ENCODE measurements at places on chromosomes 1 and 21.

- DNase-seq = no peak
Observed at GRCh38 chr1:167499106-167499505, 19.2 kb downstream of the CD247 start.

GRCh38 chr21:26847921-26848320 is 2.7 kb upstream of the ADAMTS1 start:
- DNase-seq = no peak

DNA sequence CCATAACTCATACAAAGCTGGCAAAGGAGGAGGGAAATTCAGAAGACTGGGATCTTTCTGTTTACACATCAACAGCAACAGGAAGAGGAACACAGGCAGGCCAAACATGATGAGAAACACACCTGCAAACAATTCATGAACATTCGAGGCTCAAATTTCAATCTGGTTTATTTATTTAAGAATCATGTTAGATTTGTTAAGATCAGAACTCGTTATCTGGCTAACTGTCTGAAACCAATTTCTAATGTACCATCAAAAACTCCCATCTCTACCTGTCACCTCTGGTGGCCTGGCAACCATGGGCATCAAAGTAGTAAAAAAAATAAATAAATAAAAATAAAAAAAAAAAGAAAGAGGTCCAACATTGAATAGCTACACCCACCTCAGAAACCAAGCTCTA is 9.8 kb downstream of the LBR start:
- no peak for DNase-seq

DNA sequence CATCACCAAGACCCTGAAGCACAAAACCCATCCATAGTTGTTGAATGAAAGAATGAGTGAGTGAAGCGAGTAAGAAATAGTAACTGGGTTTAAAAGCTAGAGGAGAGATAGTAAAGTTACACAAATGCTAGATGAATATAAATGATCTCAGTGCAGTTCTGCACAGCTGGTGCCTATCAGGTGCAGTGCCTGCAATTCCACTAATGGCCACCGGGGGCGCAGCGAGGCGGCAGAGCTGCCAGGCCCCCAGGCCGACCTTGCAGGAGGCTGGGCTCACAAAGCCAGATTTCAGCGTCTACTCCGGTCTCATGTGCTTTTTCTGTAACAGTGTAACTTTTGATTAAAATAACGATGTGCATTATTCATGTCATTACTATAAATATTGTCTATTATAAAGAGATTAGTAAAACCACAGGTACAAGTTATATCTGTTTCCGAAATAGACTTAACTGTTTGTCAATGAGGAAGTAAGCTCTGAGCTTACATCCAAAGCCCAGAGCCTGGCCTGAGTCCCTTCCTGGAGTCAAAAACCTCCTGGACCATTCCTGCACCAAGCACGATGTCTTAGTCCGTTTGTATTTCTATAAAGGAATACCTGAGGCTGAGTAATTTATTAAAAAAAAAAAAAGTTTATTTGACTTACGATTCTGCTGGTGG is 477.6 kb downstream of the NPHP4 start:
- DNase-seq = peak; percentile 16

- DNase-seq = no peak
Observed at GRCh38 chr1:174818014-174818616, 181.6 kb upstream of the CACYBP start.

- DNase-seq = no peak
Observed at GRCh38 chr1:90730243-90731022, 13.3 kb upstream of the BARHL2 start.

DNA sequence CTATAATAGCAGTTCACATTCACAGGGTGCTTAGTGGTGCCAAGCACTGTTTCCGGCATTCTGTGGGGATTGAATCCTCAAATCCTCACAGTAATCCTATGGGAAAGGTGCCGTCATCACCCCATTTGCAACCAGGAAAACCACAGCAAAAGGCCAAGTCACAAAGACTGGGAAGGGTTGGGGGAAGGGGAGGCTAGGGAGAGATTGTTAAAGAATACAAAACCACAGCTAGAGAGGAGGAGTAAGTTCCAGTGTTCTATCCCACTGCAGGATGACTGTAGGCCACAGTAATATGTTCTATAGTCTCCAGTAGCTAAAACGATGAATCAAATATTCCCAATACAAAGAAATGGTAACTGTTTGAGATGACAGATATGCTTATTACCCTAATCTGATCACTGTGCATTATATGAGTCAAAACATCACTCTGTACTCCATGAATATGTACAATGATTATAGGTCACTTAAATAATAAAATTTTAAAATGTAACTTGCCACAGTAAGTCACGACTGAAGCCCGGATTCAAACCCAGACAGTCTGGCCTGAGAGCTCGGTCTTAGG is 256.8 kb downstream of the TOMM20 start:
- DNase-seq = no peak

DNA sequence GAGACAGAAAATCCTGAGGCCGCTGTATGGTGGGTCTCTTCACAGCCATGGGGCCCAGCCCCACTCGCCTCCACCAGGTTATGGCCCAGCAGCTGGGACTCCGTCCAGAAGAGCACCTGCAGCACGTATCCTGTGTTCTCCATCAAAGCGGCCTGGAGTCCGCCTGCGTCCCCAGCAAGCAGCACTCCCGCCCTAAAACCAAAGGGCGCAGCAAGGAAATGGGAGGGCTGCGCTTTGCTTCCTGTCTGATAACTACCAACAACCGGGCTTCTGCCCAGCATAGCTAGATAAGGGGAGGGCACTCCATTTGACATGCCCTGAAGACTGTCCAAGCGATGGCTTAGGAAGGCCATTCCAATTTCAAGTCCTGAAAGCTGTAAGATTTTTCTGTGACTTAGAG is 119.9 kb downstream of the KCNJ15 start:
- no peak for DNase-seq

- no peak for DNase-seq
Observed at GRCh38 chr1:82401116-82401515, 600.4 kb downstream of the ADGRL2 start.

- no peak for DNase-seq
Observed at GRCh38 chr1:38026592-38027200, 14.2 kb downstream of the UTP11 start.

- DNase-seq = no peak
Observed at GRCh38 chr1:109389638-109390341, 7.9 kb downstream of the SORT1 start.

GRCh38 chr1:32138965-32139364 is 31.1 kb downstream of the KPNA6 start:
- peak; percentile 43 for DNase-seq

DNA sequence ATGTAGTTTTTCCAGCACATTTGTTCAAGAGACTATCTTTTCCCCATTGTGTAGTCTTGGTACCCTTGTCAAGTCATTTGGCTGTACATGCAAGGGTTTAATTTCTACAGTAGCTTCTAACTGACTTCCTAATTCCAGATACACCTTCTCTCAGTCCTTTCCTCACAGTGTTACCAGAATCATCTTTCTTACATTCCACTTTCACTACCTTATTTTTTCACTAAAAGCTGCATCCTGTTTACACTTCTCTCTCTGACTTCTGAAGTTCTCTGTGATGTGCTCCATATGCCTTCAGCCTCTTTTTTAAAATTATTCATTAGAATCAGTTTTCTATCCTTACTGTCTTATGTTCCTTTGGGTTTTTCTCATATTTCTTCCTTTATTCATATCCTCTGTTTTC is 57.1 kb upstream of the RWDD3 start:
- no peak for DNase-seq

DNA sequence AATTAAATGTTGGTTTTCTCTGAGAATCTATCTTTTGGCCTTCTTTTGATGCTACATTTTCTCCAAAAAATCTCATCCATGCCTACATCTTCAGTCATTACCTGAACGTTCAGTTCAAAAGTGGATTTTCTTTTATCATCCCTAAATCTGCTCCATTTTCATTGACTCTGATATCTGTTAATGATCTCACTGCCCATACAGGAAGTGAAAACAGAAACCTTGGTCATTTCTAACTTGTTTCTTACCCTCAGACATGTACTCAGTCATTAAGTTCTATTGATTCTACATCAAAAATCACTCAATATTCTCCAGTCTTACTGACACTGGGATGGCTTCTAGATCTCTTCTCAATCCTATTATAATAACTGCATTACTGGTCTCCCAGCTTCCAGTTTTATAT is 22.7 kb downstream of the PRKACB start:
- no peak for DNase-seq

DNA sequence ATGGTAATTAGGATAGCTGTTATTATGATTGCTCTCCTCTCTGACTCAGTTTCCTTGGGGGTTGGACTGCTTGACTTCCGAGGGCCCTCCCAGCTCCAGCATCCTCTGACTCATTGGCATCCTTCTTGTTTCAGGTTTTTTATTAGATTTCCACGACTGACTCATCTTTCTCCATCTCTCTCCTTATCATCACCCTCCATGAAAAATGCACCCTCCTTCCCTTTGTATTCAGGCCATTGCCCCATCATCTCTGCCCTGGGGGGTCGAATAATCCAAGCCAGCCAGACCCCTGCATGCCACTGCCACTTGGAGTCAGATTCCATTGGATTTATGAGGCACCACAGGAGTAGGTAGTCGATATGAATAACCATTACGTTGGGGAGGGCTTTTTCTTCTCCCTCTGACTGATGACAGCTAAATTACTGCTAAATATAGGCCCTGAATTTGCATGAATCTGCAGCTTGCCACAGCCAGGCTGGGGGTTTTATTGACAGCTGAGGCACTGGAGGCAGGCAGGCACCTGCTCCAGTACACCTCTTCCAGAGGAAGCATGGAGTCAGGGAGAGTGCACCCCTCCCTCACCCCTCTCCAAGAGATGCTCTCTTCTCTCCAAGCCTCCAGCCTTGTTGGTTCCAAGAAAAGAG is 91.7 kb downstream of the C1orf94 start:
- no peak for DNase-seq

- DNase-seq = no peak
Observed at GRCh38 chr1:65890201-65890843, 97.6 kb downstream of the PDE4B start.
